Fibroblast of skin of scalp (primary cell): ENCODE measurements at places on chromosomes 2 and 18.

GRCh38 chr2:218137514-218137913, 11.7 kb downstream of the CXCR2 start:
- DNase-seq, result no peak

GRCh38 chr2:174780191-174780840, 16.0 kb upstream of the CHRNA1 start:
- no peak for DNase-seq

- peak; percentile 84 for DNase-seq
Observed at GRCh38 chr2:127146820-127147502, 40.0 kb upstream of the BIN1 start.

- DNase-seq, result no peak
Observed at GRCh38 chr18:50802141-50802540, 17.7 kb downstream of the MRO start.

- no peak for DNase-seq
Observed at GRCh38 chr2:127811397-127812321, 688 bp upstream of the WDR33 start.

DNA sequence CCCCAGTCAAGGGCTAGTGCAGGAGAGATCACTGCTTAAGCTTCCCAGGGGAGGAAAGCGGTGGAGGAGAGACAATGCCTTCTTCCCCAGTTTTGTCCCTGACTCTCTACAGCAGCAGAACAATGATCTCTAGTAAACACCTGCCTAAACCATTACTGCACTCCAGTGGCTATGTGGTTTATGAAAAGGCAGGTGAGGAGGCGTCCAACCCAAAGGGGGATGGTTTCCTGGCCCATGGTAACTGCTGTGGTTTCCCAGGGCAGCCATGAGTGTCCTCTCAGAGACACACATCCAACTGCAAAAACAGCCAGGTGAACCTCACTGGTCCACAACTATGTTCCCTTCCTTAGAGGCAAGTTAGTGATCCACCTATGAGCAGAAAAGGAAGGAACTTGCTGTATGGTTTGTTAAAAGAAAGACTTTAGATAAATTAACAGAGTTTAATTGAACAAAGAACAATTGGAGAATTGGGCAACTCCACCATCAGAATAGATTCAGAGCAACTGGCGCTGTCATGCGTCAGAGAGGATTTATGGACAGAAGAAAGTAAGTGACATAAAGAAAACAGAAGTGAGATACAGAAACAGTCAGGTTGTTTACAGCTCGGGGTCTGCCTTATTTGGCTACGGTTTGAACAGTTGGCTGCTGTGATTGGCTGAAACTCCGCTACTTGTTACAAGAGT, 4.8 kb upstream of the TTC39C start:
- DNase-seq, result no peak

- peak; percentile 70 for DNase-seq
Observed at GRCh38 chr2:176096986-176097819, 2.4 kb upstream of the HOXD12 start.

DNA sequence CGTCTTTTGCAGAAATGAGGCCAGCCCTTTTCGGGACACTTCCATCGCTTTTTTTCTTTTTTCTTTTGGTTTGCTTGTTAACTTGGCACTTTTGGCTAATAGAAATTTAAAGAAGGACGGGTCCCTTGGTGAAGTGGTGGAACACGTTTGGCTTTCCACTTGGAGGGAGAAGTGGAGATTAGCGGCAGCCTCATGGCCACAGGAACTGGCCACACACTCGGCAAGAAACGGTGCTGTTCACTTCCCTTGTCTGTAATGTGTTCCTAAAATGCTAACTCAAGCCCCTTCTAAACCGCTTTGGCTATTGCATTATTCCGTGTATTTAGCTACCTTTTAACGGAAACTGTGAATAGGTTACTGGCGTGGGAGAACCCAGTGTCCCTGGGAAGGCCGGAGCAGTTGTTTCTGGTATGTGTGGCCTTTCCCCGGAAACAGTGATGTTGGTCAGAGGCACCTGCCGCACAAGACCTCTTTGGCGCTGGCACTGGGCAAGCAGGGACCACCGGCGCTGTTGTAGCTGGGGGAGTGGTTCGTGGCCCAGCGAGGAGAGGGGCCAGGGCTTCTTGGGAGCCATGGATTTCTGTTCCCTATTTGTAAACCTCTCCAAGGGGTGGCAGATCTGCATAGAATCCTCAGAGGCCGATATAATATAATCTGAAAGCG, 981 bp downstream of the RAMP1 start:
- no peak for DNase-seq

GRCh38 chr2:96866586-96866985, 3.3 kb downstream of the SEMA4C start:
- DNase-seq, result no peak

DNA sequence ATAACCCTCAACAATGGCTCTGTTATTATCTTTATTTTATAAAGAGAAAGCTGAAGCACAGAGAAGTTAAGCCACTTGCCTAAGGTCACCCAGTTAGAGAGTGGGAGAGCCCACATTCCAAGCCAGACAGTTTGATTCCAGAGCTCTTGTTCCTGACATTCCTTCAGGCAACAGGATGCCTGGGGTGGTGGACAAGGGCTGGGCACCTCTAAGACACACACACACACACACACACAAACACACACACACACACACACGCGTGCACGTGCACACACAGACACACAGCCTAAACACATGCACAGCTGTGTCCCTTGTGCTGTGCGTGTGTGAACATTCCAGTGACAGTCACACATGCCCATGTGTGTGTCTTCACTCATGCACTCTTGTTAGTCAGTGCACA, 26.4 kb downstream of the CELF4 start:
- DNase-seq, result peak; percentile 4

GRCh38 chr18:23938043-23938756, 76.4 kb upstream of the TTC39C start:
- no peak for DNase-seq

DNA sequence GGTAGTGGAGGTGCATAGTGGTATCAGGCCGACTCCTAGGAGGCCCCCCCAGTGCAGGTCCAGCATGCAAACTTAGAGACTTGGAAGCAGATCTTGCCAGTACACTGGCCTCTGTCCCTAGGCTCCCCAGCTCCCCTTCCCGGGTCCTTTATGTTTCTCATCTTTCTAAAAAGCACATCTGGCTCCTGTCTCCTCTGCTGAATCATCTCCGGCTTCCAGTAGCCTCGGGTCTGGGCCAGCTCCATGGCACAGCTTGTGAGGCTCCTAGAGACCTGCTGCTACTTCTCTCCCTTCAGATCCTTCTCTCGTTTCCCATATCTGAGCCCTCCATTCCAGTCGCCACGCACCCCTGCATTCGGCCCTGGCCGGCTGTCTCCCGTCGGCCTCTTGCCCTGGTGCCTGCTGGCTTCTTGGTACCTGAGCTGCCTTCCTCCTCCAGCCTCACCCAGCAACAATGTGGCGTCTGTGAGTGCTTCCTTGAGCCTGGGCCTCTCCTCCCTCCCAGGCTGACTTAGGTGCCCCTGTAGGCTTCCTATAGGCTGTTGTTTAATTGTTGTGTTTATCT, 6.6 kb downstream of the TRAF3IP1 start:
- no peak for DNase-seq

DNA sequence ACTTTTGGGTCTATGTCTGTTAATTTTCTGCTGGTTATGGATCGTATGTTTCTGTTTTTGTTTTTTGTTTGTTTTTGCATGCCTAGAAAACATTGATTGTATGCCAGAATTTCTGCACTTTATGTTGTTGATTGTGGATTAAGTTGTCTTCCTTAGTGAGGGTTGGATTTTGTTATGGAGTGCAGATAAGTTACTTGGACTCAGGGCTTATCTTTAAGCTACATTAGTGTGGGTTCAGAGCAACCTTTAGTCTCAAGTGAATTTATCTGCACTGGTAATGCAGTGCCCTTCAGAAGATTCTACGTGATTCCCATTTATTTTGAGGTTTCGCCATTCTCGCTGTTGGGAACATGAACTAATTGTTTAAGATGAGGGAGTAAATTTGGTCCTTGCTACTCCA, 32.9 kb downstream of the UBR3 start:
- no peak for DNase-seq

DNA sequence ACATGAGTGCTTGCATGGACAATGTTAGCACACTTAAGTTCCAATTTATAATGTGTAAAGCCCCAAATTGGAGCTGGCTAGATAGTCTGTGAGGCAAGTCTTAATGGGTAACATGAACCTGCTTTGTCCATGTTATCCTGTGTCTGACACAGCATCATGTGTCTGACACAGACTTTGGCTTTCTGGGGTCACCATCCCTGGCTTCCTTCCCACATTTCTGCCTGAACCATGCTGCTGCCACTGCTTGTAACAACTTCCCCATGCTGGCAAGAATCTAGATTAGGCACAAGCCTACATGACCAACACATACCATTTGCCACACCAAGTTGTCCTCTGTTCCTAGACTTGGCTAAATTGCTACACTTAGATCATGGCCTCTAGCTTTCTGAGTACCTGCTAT, 49.8 kb upstream of the ZBTB7C start:
- no peak for DNase-seq

GRCh38 chr2:216149741-216150140, 40.6 kb downstream of the XRCC5 start:
- DNase-seq, result no peak

GRCh38 chr2:230327418-230328154, 593 bp downstream of the SP140L start:
- no peak for DNase-seq

- DNase-seq, result no peak
Observed at GRCh38 chr18:42261731-42262130, 306.7 kb downstream of the PIK3C3 start.

GRCh38 chr2:153077311-153077710, 358.9 kb downstream of the ARL6IP6 start:
- DNase-seq, result no peak

DNA sequence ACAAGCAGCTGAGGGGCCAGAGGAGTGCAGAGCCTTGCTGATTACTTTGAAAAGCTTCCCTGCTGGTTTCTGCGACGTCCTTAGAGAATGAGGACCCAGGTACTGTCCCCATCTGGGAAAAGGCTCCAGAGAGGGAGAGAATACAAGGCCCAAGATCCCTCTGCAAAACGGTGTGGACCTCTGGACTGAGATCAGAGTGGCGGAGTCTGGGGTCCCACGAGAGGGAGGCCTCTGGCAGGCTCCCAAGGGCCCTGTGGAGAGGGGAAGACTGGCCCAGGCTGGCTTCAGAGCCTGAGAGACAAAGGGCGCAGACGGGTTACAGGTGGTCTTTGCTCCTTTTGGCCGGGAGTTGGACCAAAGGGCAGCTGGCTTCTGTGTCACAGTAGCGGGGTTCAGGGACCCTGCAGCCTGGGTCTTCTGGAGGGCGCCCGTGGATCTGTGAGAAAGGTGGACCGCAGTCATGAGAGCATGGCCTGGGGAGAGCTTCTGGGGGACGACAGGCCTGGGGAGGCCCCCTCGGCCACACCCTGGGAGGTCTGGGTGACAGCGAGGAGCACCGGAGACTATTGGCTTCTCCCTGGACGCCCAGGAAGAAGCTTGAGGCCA, 805 bp downstream of the SNORC start:
- no peak for DNase-seq

DNA sequence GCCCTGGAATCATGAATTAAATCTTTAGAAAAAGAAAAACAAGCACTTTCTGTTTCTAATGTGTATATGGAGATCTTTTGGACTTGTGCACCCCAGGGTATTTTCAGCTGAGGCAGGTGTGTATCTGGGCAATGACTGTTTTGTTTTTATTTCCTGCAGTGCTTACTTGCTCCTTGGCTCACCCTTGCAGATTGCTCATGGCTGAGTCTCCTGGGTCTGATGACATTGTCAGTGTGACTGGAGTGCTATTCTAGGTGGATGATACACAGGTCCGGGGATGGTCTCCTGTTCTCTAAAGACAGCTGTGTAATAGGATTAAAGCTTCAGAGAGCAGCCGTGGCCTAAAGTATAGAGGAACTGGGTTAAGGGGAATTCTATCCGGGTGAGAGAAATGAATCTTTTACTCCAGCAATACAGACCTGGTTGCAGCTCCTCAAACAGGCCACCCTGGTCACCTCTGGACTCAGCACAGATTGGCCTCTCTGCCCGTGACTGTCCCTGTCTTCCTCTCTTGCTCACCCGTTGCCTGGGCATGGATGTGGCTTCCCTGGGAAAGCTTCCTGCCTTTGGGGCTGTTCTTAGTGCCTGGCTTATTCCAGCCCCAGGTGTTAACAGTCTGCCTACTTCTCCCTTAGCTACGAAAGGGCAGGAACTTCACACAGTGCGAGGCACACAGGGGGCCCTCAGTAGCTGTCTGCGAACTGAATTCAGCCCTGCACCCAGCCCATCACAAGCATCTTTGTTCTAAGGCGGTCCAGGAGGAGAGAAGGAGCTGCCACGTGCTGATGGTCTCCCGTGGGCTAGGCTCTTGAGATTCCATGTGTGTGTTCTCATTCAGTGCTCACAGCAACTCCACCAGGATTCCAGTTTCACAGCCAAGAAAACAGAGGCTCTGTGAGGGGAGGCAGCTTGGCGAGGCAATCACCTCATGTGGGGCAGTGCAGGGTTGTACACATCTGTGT, 84.3 kb downstream of the ACOXL start:
- DNase-seq, result no peak

DNA sequence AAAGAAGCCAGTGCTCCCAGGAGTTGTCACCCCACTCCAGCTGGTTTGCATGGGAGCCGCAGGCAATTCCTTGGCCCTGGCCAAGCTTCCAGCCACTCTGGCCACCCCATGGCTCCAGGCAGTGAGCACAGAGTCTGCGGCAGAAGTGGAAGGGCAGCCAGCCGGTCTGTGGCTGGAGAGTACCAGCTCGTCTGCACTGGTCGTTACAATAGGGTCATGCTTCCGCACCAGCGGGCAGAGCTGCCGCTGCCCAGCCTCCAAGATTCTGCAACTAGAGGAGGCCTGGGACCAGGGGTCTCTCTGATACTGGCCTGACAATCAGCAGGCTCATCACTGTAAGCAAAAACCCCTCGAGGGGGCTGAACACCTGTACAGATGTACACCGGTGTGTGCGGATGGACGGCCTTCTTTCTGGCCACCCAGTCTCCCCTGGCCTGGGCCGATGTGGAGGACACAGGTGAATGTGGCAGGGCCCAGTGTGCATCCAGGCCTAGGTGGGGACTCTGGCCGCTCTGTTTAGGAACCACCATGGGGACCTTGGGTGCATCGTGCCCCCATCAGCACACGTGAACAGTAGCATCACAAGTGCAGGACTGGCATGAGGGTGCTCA, 51.9 kb upstream of the ODC1 start:
- DNase-seq, result no peak

GRCh38 chr18:57122936-57123510, 23.9 kb upstream of the BOD1L2 start:
- no peak for DNase-seq

- DNase-seq, result peak; percentile 64
Observed at GRCh38 chr2:62705859-62706720, 577 bp downstream of the EHBP1 start.

- DNase-seq, result no peak
Observed at GRCh38 chr2:1717113-1717512, 27.2 kb downstream of the PXDN start.

- DNase-seq, result no peak
Observed at GRCh38 chr2:132597831-132598230, 72.2 kb downstream of the LYPD1 start.

DNA sequence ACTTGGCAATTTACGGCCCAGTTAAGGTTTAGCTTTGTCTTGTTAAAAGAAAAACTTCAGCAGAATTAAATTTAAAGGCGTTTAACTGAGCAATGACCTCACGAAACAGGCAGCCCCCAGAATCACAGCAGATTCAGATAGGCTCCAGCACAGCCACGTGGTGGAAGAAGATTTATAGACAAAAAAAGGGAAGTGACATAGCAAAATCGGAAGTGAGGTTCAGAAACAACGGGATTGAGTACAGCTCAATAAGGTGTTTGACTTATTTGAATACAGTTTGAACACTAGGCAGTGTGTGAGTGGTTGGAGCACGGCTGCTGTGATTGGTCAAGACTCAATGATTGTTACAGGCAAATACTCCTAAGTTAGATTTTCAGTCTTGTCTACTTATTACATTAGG, 79.8 kb downstream of the MOGAT1 start:
- no peak for DNase-seq
